Liver (tissue), 10 donors: ENCODE measurements at places on chromosomes 4 and X. TPM values are rescaled to one million over a fixed set of nuclear protein-coding genes. Genes with fewer than 3 reads are reported as not detected.

- no peaks in the 10 kb centered on the region for H3K27me3 ChIP-seq
- no peak overlapping the region for H3K4me3 ChIP-seq
- DNase-seq = no peak
Measured at GRCh38 chrX:15416133-15416993, 32.1 kb upstream of the VEGFD start.

DNA sequence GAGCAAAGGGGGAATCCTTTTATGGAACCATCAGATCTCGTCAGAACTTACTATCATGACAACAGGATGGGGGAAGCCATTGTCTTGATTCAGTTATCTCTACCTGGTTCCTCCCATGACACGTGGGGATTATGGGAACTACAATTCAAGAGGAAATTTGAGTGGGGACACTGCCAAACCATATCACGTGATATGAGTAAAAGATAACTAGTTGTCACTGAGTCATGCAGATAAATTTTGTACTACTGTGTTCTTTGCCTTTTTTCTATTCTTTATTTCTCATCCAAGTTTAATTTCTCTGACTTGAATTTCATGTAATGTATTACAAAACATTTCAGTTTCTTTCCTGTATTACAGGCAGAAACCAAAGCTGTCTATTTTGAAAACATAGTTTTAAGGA, 383.2 kb downstream of the EPHA5 start:
- H3K4me1 ChIP-seq = no peaks in the 10 kb centered on the region
- no peak overlapping the region for H3K27ac ChIP-seq
- no peak for DNase-seq
- no peak overlapping the region for H3K4me3 ChIP-seq
- no peaks in the 10 kb centered on the region for H3K27me3 ChIP-seq
- H3K36me3 ChIP-seq = no peaks in the 10 kb centered on the region

DNA sequence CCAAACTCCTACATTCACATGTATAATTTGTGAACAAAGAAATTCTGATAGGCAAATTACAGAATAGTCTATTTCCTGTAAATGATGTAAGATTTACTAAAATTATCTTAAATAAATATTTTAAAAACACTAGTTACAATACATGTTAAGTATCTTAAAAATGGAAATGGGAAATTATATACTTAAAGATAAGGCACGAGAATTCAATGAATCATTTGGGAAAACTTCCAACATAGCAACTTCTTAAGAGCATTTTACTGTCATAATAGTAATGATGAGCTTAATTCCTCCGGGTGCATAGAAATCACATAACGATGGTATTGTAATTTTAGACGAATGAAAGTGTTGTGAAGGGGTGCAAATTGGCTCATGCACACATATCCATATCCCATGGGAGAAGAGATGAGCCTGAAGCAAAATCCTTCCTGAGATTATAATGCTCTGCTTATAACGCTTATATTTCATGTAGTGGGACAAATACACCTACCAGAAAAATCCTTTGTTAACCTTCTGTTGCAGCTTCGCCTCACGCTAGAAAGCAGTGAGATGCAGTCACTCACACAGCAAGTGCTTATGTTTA, 873.5 kb downstream of the PDHA2 start:
- H3K27ac ChIP-seq = no peak overlapping the region
- no peaks in the 10 kb centered on the region for H3K4me1 ChIP-seq
- H3K4me3 ChIP-seq = no peak overlapping the region
- no peaks in the 10 kb centered on the region for H3K36me3 ChIP-seq
- no peak for DNase-seq
- H3K27me3 ChIP-seq = peaks cover 3% of the 10 kb centered on the region

DNA sequence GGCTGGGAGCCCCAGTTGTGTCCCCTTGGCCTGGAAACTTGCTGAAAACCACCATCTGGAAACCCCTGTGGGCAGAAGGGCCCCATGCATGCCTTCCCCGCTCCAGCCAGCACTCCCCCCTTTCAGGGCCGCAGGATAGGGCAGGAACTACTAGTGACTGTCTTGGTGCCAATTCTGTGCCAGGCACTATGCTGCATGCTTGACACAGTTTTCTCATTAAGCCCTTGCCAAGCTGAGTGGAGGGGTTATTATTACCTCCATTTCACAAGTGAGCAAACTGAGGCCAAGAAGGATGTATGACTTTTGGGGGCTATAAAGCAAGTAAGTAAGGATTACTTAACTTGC, 73.6 kb upstream of the PJA1 start:
- no peaks in the 10 kb centered on the region for H3K4me1 ChIP-seq
- DNase-seq = no peak
- no peaks in the 10 kb centered on the region for H3K27me3 ChIP-seq
- H3K27ac ChIP-seq = no peak overlapping the region
- H3K36me3 ChIP-seq = no peaks in the 10 kb centered on the region
- H3K4me3 ChIP-seq = no peak overlapping the region

GRCh38 chrX:133850399-133850798, 135.0 kb downstream of the GPC3 start:
- H3K4me3 ChIP-seq = no peak overlapping the region
- no peaks in the 10 kb centered on the region for H3K4me1 ChIP-seq
- H3K36me3 ChIP-seq = no peaks in the 10 kb centered on the region
- no peaks in the 10 kb centered on the region for H3K27me3 ChIP-seq
- no peak overlapping the region for H3K27ac ChIP-seq

DNA sequence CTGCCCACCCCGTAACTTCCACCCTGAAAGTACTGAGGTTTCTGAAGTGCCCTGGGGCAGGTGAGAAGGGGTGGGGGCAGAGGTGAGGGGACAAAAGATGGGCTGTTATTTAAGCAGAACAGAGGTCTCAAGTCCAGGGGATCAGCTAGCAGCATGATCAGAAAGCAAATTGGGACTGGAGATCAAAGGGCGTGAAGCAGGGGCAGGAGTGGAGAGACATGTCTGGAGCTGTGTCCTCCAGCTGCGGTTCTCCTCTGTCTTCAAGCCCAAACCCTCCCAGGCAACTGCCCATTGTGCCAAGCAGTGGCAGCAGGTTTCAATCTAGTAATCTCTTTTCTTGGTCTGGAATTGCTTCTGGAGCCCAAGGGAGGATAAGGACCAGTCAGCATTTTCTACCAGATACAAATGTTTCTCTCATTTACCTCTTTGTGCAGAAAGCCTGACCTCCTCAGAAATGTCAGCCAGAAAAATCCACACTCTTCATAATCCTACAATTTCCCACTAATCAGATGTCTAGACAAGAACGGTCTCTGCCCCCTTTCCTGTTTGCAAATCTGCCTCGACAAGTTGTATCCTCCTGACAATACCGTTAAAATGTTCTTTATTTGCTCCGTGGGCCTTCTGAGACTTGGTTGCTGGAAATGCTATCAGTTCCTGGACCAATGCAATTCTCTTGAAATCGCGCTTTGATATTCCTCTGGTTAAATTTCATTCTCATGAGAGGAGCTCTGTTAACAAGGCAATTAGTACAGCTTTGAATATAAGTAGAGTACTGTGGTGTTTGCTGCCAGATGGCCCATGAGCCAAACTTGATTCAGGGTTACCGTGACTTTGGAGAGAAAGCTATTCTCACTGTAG, 23.2 kb upstream of the RASL11B start:
- H3K36me3 ChIP-seq = no peaks in the 10 kb centered on the region
- no peaks in the 10 kb centered on the region for H3K4me1 ChIP-seq
- H3K4me3 ChIP-seq = no peak overlapping the region
- no peak overlapping the region for H3K27ac ChIP-seq
- no peak for DNase-seq

The WAS gene
- total RNA-seq = 5.1 TPM

The NEIL3 gene
- total RNA-seq = 0.08 TPM

The FAAH2 gene
- total RNA-seq = 4.0 TPM

The ANKRD50 gene
- total RNA-seq = 16.7 TPM

The CLIC2 gene
- 15.5 TPM for total RNA-seq
